Left renal pelvis (tissue), 4 donors: ENCODE measurements at places on chromosomes 11 and 22.

- DNase-seq: no peak
Measured at GRCh38 chr11:131677828-131678470, 307.5 kb downstream of the NTM start.

- no peak for DNase-seq
Measured at GRCh38 chr22:32743046-32743445, 58.5 kb upstream of the TIMP3 start.

DNA sequence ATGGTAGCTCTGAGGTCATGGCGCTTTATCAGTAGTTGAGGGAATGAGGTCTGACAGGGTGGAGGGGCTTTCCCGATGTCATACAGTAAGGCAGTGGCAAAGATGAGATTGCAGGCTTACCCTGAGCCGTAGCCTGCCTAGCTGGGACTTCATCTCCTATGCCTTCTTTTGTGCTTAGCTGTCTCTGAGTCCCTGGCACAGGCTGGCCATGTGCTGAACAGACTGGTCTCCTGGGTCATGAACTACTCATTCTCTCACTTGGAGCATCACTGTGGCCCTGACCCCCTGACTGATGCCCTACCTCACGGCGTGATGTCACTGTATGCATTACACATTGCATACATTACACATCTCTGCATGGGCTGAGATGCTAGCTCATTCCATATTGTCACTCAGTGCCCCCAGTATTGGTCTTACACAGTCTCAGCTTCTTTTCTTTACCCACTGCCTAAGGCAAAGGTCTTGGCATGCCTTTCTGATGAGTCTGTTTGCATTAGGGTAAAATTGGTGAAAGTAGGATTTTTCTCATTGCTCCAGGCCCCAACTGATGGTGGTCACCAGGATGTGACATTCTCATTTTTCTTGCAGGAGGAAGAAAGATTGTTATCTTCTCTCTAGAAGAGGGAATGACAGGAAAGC lies 389.4 kb upstream of the CADM1 start:
- no peak for DNase-seq

DNA sequence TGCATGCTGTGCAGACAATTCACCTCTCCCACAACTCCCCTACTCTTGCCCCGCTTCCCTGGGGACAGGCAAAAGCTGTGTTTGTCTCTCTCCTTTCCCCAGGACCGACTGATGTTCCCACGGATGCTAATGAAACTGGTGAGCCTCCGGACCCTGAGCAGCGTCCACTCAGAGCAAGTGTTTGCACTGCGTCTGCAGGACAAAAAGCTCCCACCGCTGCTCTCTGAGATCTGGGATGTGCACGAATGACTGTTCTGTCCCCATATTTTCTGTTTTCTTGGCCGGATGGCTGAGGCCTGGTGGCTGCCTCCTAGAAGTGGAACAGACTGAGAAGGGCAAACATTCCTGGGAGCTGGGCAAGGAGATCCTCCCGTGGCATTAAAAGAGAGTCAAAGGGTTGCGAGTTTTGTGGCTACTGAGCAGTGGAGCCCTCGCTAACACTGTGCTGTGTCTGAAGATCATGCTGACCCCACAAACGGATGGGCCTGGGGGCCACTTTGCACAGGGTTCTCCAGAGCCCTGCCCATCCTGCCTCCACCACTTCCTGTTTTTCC lies 1.4 kb upstream of the MADD start:
- no peak for DNase-seq

DNA sequence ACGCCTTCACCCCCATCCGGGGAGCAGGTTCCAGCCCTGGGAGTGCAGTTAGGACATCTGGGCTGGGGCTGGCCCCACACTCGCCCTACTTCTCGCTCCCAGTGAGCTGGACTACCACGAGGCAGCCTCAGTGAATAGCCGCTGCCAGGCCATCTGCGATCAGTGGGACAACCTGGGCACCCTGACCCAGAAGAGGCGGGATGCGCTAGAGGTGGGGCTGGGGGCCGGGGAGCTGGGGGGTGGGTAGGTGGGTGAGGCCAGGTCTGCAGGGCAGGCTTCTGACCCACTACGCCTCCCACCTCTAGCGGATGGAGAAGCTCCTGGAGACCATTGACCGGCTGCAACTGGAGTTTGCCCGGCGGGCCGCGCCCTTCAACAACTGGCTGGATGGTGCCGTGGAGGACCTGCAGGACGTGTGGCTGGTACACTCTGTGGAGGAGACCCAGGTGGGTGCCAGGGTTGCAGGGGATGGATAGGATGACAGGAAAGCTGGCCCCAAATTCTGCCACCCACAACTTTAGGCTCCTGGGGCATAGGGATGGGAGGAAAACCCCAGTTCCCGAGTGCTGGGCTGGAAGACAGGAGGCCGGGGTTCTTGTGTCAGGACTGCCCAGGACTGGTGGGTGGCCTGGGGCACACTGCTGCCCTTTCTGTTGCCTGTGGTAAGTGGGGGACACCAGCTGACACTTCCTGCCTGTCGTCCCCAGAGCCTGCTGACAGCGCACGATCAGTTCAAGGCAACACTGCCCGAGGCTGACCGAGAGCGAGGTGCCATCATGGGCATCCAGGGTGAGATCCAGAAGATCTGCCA lies 8.3 kb downstream of the CTSF start:
- no peak for DNase-seq

DNA sequence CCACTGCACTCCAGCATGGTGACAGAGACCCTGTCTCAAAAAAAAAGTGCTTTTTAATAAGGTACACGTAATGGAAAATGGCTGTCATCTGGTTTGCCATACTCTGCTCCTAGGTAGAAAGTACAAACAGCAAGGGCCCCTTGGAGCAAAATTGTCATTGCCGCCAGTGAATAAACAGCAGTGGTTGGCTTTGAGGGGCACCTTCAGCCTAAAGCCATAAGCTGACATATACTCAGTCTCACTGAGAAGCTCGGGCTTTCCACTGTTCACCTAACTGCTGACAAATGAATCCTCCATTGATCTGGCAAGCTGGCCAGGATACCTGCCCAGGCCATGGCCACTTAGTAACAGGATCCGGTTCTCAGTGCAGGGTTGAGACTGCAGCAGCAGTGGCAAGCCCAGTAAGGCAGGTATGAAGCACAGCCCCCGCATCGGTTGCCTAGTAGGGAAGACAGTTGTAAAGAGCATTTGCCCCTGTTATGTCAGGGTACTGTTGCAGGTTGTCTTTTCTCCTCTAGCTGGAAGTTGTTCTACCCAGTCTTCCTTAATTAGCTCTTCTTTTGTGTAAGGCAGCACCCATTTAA lies 38.8 kb downstream of the MARK2 start:
- no peak for DNase-seq

- DNase-seq: peak; percentile 66
Measured at GRCh38 chr11:33802194-33802950, 28.1 kb upstream of the FBXO3 start.

GRCh38 chr22:30116362-30117117 lies 36.3 kb downstream of the HORMAD2 start:
- no peak for DNase-seq

DNA sequence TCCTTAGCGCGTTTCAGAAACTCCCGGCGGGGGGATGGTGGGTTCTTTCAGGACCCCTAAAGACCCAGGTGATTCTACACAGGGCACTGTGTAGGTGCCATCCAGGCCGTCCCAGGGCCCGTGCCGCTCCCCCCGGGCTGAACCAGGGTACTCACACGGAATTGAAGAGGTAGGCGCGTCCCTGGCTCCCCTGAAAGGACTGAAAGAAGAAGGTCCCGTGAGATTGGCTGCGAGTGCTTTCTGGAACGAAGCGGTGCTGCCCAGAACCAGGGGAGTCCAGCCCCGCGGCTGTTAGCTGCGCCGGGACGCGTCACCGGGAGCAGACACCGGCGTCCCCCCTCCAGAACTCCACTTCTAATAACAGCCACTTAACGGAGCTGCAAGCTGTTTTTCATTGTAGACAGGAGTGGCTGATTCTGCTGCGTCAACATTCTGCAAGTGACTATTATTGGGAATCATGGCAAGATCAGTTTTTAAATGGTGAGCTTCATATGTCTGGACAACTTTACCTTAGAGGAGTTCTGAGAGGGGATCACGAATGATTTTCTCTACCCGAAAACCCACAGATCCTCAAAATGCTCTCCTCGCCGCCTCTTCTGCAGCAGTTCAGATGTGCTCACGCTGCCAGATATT lies 31.8 kb downstream of the YPEL1 start:
- no peak for DNase-seq

- DNase-seq: no peak
Measured at GRCh38 chr22:37499789-37500540, 13.8 kb upstream of the MFNG start.

DNA sequence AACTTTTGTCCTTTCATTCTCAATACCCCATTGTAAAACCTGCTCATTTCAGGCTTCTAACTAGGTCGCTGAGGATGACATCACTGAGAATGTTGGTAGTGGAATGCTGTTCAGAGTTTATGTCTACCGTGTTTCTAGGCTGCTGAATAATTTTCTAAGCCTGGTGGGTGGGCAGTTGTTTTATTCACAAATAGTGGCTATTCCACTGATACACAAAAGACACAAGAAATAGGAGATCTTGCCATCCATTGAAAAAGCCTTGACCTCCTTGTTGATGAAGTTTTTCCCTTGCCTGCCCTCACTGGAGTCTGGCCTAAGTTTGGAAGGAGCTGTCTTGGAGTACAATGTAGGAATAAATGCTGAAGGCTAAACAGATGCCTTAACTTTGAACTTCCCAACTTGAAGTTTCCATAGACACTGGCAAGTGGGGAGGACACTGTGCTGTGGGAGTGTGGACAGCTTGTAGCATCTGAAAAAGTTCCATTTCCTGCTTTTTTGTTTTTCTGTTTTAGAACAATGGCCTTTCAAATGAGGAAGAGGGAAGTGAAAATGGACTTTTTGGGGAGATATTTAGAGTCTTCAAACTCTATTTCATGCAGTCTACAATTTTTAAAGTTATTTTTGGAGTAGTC lies 59.2 kb downstream of the TRIM44 start:
- no peak for DNase-seq

DNA sequence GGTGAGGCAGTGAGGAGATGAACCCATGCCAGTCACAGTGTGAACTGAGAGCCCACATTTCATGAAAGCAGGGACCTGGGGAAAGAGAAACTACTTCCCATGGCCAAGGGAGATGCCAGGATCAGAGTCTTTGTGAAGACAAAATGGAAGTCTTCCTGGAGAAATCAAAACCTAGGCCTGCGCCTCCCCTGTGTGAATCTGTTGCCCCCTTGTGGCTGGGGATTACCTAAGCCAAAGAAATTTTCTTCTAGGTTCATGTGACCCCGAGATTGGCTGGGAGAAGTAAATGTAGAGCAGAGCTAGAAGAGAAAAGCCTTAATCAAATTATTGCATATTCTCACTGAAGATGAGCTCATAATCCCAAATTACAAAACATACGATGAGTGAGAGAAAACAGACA lies 1075.3 kb downstream of the TBC1D22A start:
- no peak for DNase-seq

- DNase-seq: no peak
Measured at GRCh38 chr11:65817312-65817834, 16.4 kb upstream of the SNX32 start.

GRCh38 chr11:64800303-64801157 lies 2.5 kb downstream of the MAP4K2 start:
- DNase-seq: no peak

- DNase-seq: no peak
Measured at GRCh38 chr22:50153756-50154140, 16.8 kb upstream of the PANX2 start.

GRCh38 chr11:92697461-92698312 lies 271.8 kb upstream of the MTNR1B start:
- no peak for DNase-seq

- DNase-seq: no peak
Measured at GRCh38 chr22:17637490-17638181, 921 bp upstream of the BCL2L13 start.

DNA sequence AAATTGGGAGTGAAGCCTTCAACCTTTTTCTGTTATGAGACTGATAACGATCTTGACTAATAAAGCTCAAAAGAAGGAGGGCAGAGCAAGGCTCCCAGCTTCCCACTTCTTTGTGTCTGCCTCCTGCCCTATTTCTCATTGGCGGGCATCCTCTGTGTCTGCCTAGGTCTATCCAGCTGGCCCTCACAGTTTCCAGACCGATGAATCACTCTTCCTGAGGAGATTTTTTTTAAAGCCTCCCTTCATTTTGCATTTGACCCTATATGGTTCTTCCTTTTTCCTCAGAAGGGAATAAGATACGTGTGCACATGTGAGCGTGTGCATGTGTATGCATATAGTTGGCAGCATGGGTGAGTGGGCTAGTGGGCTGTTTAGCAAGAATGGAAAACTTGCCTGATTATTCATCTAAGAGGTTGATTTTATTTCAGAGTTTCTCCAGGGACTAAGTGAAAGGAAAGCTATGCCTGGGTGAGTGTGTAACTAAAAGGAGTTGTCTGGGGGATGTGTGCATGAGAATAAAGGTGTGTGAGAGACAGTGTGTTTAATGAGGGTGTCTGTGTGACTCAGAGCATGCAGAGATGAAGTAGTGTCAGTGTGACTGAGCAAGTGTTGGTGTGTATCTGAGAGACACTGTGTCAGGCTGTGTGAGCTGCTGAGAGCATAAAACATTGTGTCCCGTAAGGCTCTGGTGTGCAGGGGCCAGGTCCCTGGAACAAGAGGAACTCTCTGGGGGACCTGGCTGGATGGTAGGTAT lies 12.2 kb downstream of the PHLDB1 start:
- no peak for DNase-seq

GRCh38 chr11:73570415-73571114 lies 27.3 kb downstream of the FAM168A start:
- no peak for DNase-seq

- DNase-seq: no peak
Measured at GRCh38 chr11:22169833-22170232, 23.1 kb upstream of the ANO5 start.

GRCh38 chr22:42367980-42368378 lies 64.2 kb downstream of the NFAM1 start:
- no peak for DNase-seq

GRCh38 chr11:33362051-33362910 lies 105.1 kb downstream of the HIPK3 start:
- DNase-seq: no peak

- DNase-seq: no peak
Measured at GRCh38 chr22:40279017-40279416, 67.3 kb upstream of the ADSL start.

- DNase-seq: no peak
Measured at GRCh38 chr22:35860087-35860733, 142.5 kb downstream of the APOL5 start.

DNA sequence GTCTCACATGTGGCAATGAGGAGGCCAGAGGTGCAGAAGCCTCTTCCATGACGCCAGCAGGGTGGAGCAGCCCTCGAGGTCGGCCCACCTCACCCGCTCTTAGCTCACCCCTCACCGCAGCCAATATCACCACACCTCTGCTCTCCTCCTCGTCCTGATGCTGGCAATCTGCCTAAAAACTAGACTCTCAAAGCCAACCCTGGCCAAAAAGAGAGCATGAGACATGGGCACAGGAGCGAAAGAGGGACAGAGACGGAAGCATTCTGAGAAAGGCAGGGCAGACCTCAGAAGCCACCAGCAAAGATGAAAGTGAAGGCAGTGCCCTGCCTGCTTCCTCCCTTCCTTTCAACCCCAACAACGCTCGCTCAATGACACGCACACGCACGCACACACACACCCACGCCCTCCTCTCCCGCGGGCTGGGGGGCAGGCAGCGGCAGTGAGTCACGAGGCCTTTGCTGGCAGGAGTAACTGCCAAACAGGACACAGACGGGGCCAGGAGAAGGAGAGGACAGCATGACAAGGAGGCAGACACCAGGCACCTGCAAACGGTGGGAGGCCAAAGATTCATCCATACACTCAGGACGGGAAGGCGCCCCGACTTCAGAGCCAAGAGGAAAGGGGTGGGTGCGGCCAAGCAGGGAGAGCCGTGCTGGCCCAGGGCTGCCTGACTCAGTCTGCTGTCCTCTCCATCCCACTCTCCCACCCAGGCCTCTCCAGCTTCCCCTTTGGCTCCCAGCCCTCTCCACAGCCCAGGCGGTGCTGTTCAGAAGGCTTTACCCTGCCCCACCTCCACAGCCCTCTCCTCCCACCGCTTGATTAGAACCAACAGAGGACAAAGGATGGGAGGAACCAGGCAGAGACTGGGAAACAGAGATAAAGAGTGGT lies 11.4 kb downstream of the IGSF9B start:
- DNase-seq: no peak
